Femur (tissue), 1 donor: ENCODE measurements at places on chromosomes 2 and 18.
A peak's percentile ranks its signal among the peaks of the same experiment; 100 is the strongest.

- peak; percentile 32 for DNase-seq
Measured at GRCh38 chr2:61471905-61472805, 1.3 kb upstream of the USP34 start.

- DNase-seq: no peak
Measured at GRCh38 chr2:194319222-194319992, 1337.6 kb upstream of the SLC39A10 start.

DNA sequence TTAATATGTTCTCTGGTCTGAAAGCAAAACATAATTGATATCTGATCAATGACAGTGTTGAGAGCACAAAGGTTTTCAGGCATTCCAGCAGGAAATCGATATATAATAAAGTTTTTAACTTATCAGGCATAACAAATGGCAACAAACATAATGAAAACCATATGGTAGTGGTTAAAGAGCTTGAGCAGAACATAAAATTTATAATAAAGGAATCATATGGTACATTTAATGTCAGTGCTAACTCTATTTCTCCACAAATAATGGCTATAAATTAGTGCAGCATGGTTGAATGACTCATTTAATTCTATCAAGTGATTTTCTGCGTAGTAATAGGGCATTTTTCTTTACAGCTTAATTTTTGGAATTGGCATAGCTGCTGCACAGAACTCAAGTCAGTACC lies 306.2 kb downstream of the FSIP2 start:
- no peak for DNase-seq

GRCh38 chr2:113075030-113075429 lies 7.3 kb downstream of the IL1F10 start:
- DNase-seq: no peak

- no peak for DNase-seq
Measured at GRCh38 chr18:55821219-55821618, 233.2 kb upstream of the TCF4 start.

DNA sequence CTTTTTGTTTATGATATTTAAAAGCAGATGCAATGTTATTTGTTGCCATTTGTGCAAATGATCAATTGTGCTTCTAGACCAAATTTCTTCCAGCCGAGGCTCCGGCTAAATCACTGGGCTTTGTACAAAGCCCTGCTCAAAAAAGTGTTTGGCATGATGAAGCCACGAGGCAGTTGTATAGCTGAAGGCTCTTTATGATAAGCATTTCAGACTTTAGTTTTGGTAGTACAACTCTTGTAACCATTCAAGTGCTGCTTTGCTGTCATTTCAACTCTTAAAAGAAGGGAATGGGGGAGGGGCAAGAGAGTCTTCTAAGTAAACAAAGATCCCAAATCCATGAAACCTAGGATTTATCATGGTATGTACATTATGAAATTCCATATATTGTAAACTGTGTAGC lies 3.3 kb upstream of the ZNF532 start:
- no peak for DNase-seq

GRCh38 chr2:72579591-72580180 lies 246.1 kb downstream of the EXOC6B start:
- DNase-seq: no peak

DNA sequence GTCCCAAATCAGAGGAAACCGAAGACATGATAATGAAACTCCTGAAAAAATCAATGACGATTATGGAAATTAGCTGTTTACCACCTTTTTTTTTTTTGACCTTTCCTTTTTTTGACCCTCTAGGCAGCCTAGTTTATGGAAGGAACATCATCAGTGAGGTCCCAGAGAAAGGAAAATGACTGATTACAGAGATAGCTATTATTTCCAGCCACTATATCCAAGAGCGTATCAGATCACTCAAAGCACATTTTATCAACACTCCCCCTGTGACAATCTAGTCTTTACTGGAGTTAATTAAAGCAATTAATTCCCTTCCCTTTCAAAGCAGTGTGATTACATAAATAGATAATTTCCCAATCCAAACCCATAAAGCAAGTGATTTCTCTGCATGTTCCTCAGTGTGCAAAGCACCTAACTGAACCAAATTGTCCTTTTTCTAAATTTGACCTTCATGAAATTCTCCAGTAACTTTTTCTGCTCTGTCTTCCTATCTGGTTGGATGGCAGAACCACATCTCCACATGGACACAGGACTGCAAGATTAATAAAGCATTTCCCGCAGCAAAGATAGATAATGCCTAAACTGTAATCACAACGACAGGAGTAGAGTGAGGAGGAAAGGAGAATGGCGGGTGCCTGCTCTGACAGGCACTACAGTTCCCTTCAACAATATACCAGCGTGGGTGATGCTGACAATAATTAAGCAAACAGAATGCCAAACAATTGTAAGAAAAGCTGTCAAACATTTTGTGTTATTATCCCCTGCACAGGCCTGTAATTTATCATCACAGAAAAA lies 194.4 kb downstream of the SLC8A1 start:
- DNase-seq: no peak

- DNase-seq: no peak
Measured at GRCh38 chr2:182426082-182426917, 536 bp downstream of the PDE1A start.

DNA sequence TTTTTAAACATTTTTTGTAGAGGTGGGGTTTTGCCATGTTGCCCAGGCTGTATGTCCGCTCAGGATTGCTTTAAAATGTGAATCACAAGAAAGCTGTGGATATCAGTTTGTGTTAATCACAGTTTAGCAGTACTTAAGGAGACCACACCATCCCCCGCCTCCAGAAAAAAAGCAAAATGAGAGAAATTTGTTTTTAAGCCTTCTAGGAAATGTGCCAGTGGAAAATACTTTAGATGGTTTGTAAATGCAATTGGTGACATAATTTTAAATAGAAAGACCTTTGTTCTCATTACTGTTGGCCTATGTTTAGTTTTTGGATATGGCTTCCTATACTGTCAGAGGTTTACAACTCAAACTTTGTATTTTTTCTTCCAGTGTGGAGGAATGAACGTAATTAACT lies 27.0 kb downstream of the GCA start:
- DNase-seq: no peak

DNA sequence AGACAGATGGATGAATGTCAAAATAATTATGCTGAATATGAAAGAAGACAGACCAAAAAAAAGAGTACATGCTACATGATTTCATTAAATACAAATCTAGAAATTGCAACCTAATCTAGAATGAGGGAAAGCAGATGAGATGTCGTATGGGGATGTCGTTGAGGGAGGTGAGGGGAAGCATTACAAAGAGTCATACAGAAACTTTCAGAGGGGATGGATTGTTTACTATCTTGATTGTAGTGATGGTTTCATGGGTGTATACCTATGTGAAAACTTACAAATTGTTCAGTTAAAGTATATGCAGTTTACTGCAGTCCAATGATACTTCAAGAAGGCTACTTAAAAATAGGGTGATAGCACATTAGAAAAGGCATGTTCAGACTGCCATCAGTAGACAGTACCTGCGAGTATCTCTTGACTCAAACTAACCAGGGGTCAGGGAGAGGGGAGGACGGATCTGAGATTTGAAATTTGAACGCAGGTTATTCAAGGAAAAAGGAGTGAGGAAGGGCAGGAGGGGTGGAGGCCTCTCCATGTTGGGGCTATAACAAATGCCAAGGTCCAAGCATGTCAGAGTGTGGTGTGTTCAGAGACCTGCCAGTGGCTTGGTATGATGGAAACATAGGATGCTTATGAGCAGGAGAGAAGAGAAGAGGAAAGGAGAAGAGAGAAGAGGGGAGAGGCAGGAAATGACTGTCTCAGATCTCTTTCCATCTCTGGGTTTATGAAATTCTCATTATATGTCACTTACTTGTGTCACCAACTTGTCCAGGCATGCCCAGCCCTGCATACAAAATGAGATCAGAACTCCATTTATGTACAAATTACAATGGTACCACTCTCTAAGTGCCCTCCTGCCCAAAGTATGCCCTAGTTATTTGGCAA lies 257.3 kb upstream of the CXCR4 start:
- no peak for DNase-seq

GRCh38 chr2:241309684-241310117 lies 5.8 kb downstream of the HDLBP start:
- DNase-seq: no peak

DNA sequence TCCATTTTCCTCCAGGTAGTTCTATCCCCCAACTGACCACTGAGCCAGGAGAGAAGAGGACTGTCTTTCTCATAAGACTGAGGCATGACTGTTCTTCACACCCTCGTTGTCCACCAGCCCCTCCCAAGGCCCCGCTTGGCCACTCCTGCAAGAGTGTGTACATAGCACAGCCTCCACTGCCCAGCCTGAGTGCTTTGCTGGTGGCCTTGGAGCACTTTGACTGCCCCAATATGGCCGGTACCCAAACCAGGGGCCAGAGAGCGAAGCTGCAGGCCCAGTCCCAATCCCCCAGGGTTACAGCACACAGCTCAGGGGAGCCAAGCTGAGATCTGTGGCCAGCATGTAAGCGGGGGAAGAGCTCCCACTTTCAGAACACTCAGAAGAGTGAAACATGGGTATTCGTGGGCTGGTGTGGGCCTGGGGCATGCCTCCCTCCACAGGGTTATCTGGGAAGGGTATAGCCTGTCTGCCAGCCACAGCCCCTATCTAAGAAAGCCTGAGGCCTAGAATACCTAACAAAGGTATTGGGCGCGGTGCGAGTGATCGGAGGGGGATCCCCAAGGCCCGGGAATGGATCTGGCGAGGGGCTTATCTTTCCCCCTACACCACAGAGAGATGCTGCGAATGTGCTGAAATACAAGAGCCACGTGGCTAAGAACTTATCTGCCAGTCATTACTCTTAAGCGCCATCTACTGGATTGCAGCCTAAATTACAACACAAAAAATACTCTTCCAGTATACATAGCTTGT lies 163.8 kb downstream of the WDPCP start:
- DNase-seq: no peak

GRCh38 chr18:79851489-79851888 lies 53.8 kb downstream of the KCNG2 start:
- no peak for DNase-seq

DNA sequence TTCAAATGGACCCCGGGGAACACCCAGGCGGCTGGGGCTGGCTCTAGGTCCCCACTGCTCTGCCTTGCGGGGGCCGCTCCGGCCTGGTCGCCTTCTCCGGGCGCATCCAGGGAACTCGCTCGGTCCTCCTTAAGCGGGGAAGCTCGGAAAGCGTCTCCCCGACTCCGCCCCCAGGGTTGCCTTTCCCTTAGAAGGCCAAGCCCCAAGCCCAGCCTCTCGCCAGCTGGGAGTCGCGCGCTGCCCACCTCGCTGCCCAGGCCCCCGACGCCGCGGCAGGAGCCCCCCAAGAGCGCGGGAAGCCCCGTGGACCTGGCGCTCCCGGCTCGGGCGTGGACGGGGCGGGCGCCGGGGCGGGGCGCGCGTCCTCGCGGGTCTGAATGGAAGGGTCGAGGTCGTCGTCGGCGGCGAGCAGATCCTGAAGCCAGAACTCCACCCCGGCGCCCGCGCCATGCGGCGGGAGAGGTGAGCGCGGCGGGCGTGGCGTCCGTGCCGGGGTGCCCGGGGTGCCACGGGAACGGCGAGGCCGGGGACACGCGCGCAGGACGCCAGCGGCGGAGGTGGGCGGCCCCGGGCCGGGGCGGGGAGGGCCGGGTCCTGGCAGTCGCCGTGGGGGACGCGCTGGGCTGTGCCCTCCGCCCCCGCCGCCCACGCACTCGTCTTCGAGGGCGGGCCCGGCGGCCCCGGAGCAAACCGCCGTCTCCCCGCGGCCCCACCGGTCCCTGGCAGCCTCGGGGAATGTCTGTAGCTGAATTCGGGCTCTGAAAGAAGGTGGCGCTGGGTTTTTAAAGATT lies at the start of gene BOK:
Gene BOK, plus strand, starts transcription at position 214 of the 791 bp plus-strand sequence. CDS start 739 bp downstream, outside the sequence.
- DNase-seq: peak; percentile 80

DNA sequence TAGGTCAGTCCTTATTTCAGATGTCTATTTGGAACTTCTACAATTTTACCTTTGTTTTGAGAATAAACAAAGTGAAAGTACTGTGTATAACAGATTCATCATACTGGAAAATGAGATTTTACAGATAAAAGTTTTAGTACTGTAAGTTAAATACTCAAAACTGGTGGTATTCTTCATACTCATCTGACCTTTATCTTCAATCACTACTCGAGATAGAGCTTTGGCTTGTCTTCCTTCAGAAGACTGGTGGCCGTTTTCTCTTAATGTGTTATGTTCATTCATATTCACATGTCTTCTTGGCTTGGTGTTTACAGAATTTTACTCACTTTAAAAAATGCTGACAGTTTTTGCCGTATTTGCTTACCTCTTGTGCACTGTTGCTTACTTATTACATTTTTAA lies 2.1 kb downstream of the SPOPL start:
- no peak for DNase-seq

DNA sequence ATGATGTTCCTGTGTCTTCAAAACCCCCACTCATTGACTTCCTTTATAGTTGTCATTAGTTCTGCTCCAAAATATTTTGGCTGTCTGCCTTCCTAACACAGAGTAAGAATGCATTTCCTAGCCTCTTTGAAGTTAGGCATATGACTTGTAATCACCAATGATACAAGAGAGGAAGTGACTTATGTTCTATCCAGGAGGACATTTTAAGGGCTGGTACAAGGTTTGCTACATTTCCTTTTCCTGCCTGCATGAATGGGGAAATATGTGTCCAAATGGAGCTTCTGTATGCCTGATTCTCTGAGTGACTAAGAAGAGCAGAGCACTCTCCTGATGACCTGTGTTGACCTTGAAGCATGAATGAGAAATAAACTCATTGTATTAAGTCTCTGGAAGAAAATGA lies 115.1 kb downstream of the PLCL1 start:
- no peak for DNase-seq

- no peak for DNase-seq
Measured at GRCh38 chr18:78430131-78430758, 549.4 kb upstream of the SALL3 start.

DNA sequence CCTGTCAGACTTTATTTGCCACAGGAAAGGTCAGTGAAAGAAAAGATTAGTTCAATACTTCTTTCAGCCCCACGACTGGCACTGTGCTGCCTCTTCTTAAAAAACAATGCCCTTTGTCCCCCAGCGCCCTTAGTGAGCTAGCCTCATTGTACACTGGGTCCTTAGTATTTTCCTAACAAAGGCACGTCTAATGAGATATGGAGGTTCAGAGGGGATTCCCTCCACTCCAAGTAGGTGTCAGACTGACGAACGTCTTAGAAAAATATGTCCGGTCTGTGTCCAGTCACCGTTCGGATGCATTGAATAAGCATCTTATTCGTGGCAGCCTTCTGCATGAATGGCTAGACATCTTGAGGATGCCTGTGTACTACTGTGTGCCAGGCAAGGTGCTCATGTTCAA lies 1.1 kb downstream of the FECH start:
- no peak for DNase-seq
